SJSA1 (cell line): ENCODE measurements at places on chromosomes 16 and 17. TPM values are rescaled to one million over a fixed set of nuclear protein-coding genes. Genes with fewer than 3 reads are reported as not detected.

GRCh38 chr16:660132-660458 lies 7.8 kb upstream of the RHOT2 start:
- no peak for DNase-seq
- H3K36me3 ChIP-seq: peaks cover 53% of the 10 kb centered on the region
- H3K27me3 ChIP-seq: no peaks in the 10 kb centered on the region
- H3K27ac ChIP-seq: no peak overlapping the region

CCL18 gene
- not detected in 2 replicates for total RNA-seq

BCAR1 gene
- total RNA-seq: 86.6 and 93.5 TPM in 2 replicates

MRPS34 gene
- total RNA-seq: 132 and 178 TPM in 2 replicates

GRCh38 chr17:54968988-54969332 lies 395 bp downstream of the STXBP4 start:
- peak overlapping the region; percentile 67 for H3K4me3 ChIP-seq
- H3K27ac ChIP-seq: peak overlapping the region; percentile 59
- DNase-seq: peak; percentile 49
- peaks cover 16% of the 10 kb centered on the region for H3K4me1 ChIP-seq
- peaks cover 38% of the 10 kb centered on the region for H3K36me3 ChIP-seq

MSLN gene
- not detected in 2 replicates for total RNA-seq

- no peaks in the 10 kb centered on the region for H3K36me3 ChIP-seq
- no peaks in the 10 kb centered on the region for H3K4me1 ChIP-seq
- no peak for DNase-seq
Observed at GRCh38 chr16:84454611-84455010, 49.8 kb downstream of the MEAK7 start.

CDH5 gene
- total RNA-seq: not detected in 2 replicates

DNA sequence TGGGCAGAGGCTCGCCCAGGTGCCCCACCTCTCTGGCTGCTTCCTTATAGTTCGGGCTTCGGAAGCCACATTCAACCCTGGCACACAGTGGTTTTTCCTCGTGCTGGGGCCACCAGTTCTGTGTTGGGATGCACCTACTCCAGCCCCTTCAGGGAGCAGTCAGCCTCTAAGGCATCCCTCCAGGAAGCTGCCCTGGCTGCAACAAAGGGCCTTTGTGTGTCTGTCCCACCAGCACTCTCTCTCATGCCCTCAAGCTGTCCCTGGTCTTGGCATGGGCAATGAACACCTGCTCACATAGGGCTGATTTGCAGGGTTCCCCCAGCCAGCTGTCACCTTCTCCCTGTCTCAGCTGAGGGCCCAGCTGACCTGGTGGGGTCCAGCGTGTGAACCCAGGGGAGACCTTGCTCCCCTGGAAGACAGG lies 754 bp upstream of the NOXO1 start:
- no peak for DNase-seq
- peaks cover 52% of the 10 kb centered on the region for H3K36me3 ChIP-seq
- no peak overlapping the region for H3K4me3 ChIP-seq
- peaks cover 27% of the 10 kb centered on the region for H3K27me3 ChIP-seq
- H3K4me1 ChIP-seq: peaks cover 19% of the 10 kb centered on the region
